GM13976 (cell line): ENCODE measurements at places on chromosomes 1 and 21.
A peak's percentile ranks its signal among the peaks of the same experiment; 100 is the strongest.

DNA sequence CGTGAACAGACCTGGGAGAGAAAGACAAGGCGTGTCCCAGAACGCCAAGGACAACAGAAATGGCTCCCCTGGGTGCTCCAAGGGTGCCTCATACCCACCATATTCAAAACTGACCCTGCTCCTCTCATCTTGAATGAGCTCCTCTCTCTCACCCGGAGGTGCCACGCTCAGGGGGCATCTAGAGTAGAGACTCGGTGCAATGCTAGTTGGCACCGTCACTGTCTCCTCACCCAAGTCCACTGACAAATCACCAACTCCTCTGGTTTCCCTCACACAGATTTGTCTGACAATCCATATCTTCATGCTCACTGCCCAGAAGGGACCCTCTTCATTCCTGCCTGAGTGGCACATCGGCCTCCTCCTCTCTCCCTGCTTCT is 5.0 kb downstream of the TMEM125 start:
- no peak for DNase-seq

- no peak for DNase-seq
Measured at GRCh38 chr1:63487336-63488065, 35.5 kb downstream of the ITGB3BP start.

DNA sequence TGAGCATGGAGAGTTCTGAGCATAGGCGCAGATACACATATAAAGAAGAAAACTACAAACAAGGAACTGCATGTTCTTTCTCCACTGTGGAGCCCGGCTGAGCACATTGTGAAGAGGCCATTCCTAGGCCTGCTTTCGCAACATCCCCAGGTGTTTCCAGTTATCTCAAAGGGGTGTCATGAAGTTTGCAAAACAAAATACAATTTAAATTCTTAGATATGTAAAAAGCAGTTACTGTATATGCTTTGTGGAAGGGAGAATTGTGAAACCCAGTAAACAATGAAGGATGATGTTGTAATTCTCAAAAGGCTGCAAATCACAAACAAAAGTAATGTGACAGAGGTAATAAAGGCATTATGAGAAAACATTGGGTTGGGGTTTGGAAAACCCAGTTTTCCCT is 98.6 kb upstream of the ZNF644 start:
- no peak for DNase-seq

DNA sequence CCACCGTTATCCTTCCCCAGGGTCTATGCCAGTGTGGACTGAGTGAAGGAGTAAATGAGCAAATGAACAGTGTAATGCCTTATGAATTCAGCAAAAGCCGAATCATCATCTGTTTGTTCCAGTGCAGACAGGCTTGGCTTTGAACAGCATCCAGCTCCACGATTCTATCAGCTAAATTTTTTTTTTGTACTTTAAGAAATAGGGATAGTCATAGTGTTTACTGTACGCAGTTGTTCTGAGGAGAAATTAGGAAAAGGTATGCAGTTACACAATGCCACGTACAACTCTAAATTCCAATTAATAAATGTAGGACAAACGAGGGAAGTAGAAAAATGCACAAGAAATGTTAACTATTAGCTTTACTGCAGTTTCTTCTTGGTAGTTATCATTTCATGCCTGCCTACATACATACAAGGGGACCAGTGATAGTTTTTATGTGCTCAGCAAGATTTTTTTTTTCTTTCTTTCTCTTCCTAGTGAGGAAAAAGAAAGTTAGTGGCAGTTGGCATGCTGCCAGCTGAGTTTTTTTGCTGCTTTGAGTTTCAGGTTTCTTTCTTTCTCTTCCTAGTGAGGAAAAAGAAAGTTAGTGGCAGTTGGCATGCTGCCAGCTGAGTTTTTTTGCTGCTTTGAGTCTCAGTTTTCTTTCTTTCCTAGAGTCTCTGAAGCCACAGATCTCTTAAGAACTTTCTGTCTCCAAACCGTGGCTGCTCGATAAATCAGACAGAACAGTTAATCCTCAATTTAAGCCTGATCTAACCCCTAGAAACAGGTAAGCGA is at the start of gene IFI44L:
Gene IFI44L, plus strand, starts transcription at position 646 of the 777 bp plus-strand sequence. CDS start 7,468 bp downstream, outside the sequence.
- no peak for DNase-seq

- peak; percentile 41 for DNase-seq
Measured at GRCh38 chr1:41950820-41951219, 32.1 kb upstream of the HIVEP3 start.

DNA sequence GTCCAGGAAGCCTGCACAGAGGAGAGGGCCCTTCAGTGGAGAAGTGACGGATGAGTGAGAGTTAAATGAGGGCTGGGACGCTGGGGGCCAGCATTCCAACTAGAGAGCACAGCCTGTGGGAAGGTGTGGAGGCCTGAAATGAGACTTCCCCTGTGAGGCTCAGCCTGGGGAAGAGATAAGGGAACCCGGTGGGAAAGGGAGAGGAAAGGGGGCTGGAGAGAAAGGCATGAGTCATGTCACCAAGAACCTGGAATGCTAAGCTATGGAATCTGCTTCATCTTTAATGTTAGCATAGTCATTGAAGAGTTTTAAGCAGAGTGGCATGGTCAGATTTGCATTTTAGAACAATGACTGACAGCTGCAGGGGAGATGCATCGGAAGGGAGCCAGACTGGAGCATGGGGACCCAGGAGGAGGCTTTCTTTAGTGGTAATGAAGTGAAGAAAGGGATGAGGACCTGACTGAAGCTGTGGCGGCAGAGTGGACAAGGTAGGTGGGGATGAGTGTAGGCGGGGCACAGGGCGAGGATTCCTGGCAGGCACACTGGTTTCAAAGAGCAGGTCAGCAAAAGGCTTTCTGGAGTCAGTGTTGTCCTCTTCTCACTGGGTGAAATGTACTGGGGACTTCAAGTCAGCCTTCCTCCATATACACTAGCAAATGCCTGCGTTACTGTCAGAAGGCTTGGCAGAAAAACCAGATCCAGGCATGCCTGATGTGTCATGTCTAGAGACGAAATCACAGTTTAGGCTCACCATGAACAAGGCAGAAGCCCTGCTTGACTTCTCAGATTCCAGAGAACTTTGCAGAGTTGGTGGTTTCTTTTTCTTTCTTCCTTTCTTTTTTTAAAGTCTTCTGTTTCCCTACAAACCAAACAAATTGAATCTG is 8.0 kb downstream of the RGL1 start:
- no peak for DNase-seq

DNA sequence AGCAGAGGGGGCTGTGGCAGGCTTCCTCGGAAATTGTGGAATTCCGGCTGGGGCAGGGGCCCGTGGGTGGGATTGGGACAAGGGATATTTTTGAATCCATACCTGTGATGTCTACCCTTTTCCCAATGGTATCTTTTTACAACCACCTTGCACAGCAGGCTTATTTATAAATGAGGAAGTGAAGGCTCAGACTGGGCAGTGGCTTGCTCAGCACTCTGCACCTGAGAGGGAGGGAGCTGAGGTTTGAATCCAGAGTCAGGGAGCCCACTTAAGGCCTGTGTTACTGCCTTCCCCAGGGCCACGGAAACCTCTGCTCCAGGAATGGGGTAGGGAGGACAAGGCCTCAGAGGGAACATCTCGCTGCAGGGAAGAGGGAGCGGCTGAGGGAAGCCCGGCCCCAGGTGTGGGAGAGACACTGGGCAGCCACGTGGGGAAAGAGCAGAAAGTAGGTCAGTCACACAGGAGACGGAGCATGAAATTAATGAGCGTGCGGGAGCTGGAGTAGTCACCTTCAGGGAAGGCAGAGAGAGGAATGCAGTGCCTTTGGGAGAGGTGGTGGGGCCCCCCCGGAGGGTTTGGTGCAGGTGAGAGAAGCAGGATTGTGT is 35.4 kb upstream of the SCMH1 start:
- DNase-seq = no peak

GRCh38 chr1:50218344-50219120 is 109.8 kb downstream of the ELAVL4 start:
- DNase-seq = no peak

GRCh38 chr1:239421811-239422210 is 35.4 kb downstream of the CHRM3 start:
- no peak for DNase-seq

DNA sequence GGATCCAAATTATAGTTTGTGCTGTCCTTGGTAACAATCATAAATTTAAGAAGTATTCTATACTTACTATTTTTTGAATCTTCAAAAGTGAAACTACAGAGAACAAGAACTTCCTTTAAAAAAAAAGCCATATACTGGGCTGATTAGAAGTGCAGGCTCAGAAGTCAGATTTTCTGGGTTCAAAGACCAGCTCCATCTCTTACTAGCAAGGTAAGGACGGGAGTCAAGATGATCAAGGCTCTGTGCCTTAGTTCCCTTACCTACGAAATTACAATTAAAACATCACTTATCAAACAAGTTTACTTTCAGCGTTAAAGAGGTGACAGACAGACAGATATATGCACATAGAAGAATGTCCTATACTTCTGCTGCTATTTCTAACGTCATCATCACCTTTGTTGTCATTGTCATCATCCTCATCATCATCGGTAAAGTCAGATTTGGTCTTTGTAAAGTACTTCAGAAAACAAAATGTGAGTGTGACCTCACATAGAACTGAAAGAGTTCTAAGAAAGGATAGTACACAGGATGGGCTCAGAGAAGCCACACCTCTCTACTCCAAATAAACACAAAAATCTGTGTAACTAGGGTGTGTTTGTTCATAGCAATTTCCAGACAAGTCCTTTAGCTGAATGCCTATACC is 178.7 kb downstream of the VAV3 start:
- DNase-seq = no peak

- peak; percentile 77 for DNase-seq
Measured at GRCh38 chr21:26169611-26170470, 729 bp downstream of the APP start.

DNA sequence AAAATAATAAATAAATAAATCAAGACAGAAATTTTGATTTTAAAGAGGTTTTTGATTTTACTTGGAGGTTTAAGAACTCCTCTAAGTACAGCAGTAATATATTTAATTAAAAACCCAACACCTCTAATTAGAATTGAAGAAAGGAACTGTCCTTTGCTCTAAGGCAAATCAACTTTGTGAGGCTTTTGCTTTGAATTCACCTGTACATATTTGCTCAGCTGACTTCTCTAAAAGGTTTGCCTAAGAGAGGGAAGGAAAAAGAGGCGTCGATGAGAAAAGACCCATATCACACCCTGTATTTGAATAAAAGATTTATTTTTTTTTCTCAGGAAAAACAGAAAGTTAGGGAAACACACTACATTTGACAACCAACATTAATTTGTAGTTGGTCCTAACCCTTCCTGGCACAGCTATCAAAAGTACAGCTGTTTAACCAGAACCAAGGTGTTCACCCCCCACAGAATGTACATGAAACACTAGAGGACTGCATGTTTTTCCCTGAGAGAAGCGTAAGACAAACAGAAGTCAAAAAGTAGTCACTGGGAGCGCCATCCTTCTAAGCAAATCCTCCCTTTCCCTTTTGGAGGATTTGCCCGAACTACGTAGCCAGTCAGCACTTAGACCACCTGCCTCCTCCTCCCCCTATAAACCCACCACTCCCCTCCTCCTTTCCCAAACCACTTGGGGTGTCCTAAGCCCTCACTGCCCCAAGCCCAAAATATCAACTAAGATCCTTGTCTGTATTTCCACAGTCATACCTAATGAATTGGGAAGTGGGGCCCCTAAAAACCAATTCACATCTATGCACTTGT is 4.9 kb downstream of the MCL1 start:
- DNase-seq = no peak

DNA sequence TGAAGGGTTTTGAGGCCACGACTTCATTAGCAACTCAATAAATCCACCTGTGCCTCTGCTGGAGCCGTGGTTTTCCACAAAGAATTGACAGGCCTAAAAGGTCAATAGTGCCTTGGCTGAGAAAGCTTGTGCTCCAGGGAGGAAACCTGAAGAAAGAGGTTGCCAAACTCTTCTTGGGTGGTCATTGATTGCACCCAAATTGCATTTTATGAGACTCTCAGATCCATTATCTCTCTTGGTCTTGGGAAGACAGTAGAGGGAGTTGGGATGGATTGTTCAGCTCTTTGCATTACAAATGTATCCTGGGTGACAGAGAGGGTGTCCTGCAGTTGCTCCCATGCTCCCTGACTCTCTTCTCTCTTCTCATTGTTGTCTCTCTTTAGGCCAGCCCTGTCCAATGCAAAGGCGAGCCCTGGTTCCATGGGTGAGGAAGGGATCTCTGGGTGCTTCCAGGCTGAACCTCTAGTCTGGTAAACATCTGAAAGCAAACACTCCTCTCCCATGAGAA is 46.1 kb upstream of the HTR1D start:
- no peak for DNase-seq

- DNase-seq = no peak
Measured at GRCh38 chr1:22296701-22297591, 154.0 kb upstream of the WNT4 start.

DNA sequence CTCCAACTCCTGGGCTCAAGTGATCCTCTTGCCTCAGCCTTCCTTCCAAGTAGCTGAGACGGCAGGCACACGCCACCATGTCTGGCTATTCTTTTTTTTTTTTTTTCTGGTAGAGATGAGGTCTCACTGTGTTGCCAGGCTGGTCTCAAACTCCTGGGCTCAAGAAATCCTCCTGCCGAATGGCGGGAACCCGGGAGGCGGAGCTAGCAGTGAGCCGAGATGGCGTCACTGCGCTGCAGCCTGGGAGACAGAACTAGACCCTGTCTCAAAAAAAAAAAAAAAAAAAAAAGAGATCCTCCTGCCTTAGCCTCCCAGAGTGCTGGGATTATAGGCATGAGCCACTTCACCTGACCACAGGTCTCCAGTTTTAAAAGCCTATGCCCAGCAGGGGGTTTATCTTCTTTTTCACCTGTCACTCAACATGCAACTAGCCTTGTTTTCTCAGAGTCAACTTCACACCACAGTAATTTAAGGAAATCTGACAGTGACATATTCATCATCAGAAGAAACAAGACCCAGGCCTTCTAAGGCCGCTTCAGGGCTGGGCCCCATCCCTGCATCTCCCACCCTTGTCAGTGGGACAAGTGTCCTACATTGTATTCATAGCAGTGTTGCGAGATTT is 38.3 kb upstream of the GALNT2 start:
- DNase-seq = no peak

- no peak for DNase-seq
Measured at GRCh38 chr1:226429858-226430715, 22.2 kb upstream of the PARP1 start.

GRCh38 chr1:226598455-226598849 is 49.9 kb downstream of the STUM start:
- DNase-seq = no peak

DNA sequence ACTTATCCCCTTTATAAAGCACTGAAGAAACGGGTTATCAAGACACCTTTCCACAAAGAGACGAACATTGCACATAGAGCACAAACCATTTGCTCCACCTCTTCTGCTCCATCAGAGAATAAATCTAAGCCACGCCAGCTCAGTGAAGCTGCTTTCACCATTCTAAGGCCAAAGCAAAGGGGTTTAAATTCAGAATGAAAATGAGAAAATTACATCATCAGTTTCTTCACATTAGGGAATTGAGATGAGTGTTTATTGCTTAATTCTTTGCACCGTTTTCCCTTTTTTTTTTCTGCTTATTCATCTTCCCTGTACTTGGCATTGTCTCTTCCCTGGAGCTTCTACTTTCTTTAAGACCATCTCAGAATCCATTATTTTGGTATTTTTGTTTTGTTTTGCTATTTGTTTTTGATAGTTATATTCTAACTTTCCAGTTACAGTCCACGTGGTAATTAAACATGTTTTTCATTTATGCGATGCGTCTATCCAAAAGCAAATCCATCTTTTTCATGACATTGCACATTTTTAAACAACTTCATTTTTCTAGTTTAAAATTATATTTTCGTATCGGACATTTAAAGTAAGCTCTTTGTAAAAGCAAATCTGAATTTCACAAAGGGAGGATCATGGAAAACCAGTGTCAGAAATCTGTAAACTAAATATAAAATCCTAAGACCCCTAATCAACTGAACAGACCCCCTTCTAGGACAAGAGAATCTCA is 1.9 kb upstream of the OR2T34 start:
- no peak for DNase-seq

- DNase-seq = no peak
Measured at GRCh38 chr1:236063551-236063918, 1.4 kb downstream of the NID1 start.

GRCh38 chr1:168725831-168726230 is 3.2 kb downstream of the DPT start:
- DNase-seq = no peak
